ENCODE measurements at places on chromosomes 11 and 22.
A peak's percentile ranks its signal among the peaks of the same experiment; 100 is the strongest.

DNA sequence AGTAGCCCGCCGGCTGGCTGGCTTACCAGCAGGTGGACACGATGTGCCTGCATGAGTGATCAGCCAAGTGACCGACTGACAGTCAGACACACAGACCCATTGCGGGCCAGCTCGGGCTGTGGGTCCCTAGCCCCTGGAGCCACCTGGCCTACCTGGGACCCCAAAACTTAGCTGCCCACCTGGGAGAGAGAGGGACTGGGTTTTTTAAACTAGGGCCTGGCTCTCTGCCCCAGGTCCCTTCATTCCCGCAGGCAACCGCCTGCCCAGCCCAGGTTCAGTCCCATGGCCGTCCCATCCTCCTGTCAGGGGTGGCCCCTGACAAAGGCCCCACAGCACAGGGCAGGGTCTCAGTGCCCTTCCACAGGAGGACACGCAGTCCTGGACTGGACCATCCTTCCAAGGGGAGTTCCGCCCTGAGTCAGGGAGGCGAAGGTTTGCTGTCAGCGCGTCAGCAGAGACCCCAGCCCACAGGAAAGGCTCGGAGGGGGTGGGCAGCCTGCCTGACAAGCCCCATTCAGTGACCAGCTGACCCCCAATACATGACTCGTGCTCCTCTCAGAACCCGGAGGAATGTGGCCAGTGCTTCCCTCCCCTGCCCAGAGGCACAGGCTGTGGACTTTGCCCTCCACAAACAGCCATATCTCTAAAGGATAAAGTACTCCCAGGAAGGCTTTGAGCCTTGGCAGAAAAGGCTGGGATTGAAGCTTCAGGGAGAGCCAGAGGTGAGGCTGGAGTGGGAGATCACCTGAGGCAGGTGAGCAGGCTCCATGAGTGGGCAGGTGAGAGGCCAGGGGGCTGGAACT is 8.4 kb downstream of the SLCO2B1 start:
- DNase-seq = no peak

- no peak for DNase-seq
These were observed 115.0 kb upstream of the ARHGAP20 start for GRCh38 chr11:110827276-110827675.

DNA sequence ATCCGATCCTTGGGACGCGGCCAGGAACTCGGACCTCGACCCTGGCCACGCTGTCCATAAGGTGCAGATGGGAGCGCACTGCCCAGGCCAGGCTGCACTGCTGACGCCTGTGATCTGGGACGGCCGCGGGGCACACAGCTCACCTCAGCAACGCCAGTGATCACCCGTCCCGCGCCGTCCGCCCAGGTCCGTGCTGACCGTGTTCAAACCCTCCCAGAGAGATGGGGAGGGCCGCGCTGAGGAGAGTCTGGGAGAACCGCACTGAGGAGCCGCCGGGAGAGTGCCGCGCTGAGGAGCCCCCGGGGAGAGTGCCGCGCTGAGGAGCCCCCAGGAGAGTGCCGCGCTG is 636 bp downstream of the KCNQ1OT1 start:
- DNase-seq = no peak

- no peak for DNase-seq
These were observed 45.6 kb upstream of the PLET1 start for GRCh38 chr11:112306230-112306629.

- no peak for DNase-seq
These were observed 70.3 kb downstream of the KIRREL3 start for GRCh38 chr11:126930091-126930841.

DNA sequence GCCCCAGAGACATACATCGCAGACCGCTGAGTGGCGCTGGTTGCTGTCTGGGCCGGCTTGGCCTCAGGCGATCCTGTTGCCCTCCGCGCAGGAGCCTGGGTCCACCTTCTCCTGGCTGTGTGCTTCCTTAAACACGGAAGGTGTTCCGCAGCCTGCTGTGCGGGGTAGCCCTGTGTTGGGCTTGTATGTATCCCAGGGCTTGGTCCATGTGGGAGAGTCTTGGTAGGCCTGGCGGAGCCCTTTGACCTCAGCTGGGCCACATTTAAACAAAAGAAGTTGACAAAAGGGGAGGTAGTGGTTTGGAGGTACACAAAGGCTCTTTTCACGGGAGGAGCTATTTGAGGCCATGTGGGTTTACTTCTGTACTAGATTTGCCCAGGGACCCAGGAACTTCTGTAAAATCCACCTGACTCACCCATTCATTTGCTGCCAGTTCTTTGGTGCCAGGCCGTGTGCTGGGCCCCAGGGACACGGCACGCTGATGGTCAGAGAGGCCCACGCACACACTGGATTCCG is 11.0 kb upstream of the GRAMD4 start:
- no peak for DNase-seq

GRCh38 chr11:33687733-33688479 is 12.7 kb downstream of the C11orf91 start:
- peak; percentile 84 for DNase-seq

DNA sequence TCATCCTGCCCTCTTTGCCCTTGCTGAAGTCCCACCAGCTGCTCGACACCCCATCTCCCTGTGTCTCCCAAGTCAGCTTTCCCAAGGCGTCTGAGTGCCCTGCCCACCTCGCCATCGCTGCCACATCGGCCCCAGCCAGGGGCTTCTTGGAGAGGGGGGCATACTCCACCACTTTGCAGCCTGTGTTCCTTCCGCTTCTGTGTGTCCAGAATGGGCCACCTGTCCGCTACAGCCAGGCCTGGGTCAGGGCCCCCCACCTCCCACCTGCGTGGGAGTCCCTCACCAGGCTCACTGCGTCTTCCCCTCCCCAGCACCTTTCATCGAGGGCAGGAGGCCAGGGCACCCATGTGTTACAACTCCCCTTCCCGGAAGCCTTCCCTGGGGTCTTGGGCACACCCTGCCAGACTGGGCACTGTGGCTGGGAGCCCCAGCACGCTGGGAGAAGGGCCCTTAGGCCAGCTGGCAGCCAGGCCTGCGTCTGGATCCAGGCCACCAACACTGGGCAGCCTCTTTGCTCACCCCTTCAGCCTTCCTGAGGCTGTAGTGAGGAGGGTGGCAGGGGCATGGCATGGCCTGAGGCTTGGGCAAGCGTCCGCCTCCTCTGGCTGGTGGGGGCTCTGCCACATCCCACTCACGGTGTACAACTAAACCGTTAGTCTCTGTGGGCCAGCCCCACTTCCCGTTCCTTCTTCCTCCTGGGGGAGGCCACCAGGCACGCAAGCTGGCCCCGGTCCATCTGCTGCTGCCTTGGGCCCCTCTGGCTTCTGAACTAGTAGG is 13.4 kb downstream of the CPT1A start:
- no peak for DNase-seq

GRCh38 chr11:94139416-94139815 is 10.8 kb downstream of the PANX1 start:
- DNase-seq = no peak

- no peak for DNase-seq
These were observed 80.1 kb downstream of the IGLL1 start for GRCh38 chr22:23499845-23500500.

GRCh38 chr11:357582-357981 is 11.7 kb upstream of the B4GALNT4 start:
- no peak for DNase-seq

- DNase-seq = no peak
These were observed 89.8 kb upstream of the PARVA start for GRCh38 chr11:12287374-12288211.

DNA sequence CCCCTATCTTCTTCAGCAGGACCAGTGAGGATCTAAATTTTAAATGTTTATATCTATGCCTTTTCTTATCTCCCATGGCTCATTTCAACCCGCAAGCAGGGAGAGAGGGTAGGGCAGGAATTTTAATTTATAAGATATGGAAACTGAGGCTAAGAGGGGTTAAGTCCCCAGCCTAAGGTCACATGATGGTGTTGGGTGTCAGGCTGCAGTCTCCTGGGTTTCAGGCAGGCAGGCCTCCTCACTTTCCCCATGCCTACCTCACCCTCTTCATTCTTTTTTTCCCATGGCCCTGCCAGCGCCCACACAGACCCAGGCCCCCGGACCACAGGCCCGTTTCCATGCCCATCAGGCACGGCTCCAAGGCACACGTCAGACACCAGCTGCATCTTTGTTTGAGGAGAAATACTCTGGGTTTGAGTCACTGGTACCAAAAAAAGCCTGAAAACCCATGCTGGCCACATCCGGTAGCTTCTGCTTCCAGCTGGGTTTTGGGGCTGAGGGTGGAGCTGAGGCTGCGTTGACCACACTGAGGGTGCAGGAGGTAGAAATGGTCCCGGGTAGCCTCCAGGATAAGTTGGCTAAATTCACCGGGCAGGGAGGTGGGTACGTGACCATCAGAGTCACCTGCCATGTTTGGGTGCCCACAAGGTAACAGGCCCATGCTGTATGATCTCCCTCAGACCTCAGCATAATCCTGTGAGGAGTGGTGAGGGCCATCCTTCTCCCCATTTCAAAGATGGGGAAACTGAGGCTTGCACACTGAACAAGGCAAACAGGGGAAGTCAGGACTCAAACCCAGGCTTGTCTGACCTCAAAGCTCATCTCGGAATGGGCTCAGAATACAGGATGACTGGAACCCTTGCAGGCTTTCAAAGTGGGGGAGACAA is 7.5 kb downstream of the CRYBB1 start:
- DNase-seq = no peak

GRCh38 chr11:19672586-19673206 is 39.9 kb upstream of the NAV2 start:
- DNase-seq = no peak

DNA sequence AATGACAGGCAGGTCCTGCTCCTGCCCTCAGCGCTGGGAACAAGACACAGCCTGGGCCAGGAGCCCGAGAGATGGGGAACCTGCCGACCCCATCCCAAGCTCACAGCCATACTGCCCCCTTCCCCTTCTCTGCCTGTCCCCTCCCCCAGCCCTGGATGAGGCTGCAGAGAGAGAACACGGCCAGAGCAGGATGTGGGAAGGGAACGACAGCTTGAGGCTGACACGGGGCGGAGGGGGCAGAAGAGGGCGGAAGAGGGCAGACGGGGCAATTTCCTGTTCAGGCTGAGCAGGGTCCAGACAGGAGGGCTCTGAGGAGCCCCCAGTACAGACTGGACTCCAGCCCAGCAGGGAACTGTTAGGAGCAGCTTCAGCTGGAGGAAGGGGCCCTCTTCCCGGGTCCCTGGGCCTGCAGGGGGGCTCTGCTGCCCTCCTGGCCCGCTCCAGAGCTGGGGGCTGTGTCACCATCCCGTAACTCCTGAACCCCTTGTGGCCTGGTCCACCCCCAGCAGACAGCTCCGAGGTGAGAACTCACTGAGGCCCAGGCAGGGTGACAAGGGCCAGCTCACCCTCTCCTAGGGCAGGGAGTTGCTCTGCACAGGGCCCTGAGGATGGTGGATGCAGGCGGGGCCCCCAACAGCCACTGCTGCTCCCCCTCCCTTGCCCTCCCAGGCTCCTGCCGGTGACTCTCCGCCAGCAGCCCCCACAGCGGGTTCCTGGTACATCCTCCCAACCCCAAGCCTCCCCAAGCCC is 5.7 kb downstream of the CTSD start:
- DNase-seq = no peak

DNA sequence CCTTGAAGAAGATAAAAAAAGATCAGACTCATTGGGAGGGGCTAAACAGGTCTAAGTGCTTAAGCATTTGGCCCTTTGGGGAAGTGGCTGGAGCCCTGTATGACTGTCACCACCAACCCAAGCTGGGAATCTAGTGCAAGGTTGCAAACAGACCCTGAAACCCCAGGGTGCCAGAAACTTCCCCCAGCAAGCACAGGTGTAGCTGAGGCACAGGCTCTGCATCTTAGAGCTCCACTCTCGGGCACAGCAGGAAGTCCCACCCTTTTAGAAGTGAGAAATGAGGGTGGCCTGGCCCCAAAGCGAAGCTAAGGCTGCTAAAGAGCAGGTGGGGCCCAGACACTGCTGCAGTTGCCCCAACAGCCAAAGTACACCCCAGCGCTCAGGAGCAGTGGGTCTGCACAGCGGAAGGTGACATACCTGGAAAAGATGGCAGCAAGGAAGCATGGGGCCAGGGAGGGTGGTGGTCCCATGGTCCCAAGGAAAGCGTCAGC is 5.8 kb upstream of the KDM2A start:
- no peak for DNase-seq

- no peak for DNase-seq
These were observed 11.3 kb upstream of the NELL1 start for GRCh38 chr11:20658135-20658534.

GRCh38 chr11:66868082-66868725 is 11.3 kb downstream of the LRFN4 start:
- DNase-seq = no peak

DNA sequence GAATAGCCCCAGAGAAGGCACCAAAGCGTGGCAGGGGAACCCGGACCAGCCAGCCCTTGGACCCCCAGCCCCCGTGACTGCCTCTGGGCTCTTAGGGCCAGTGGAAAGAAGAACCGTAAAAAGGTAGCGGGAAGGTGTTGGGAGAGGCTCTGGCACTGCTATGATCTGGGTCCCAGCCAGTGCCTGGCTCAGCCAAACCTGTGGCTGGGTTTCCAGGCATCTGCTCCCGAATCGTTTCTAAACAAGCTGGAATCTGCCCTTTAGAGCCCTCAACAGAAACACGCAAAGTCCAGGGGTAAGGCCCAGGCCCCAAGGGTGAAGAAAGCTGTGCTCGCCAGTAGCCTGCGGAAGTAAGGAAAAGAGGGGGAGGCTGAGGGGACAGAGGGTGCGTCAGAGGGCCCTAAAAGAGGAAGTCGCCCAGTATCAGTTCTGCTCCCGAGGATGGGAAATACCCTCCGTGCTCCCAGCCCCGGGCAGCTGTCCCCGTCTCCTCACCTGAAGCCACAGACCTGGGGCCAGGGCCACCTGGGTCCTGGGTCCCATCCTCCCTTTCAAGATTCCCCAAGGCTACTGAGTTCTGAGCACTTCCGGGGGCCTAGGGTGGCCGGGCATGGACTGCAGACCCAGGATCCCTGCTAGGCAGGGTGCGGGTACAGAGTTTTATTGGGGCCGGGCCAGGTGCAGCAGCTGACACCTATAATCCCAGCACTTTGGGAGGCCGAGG is 24.7 kb downstream of the IL10RA start:
- DNase-seq = no peak

DNA sequence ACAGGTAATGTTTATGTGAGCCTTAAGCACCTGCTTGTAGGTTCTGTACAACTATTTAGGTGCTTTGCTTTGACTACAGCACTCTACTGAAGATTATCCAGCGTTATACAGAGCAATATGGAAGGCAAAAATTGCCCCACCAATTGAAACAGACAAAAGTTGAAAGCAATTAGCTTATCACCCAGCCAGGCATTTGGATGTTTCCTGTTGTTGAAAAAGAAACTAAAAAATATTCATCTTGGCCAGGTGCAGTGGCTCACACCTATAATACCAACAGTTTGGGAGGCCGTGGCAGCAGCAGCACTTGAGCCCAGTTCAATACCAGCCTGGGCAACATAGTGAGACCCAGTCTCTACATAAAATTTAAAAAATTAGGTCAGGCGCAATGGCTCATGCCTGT is 18.5 kb downstream of the ATL3 start:
- no peak for DNase-seq

- DNase-seq = no peak
These were observed 70.8 kb downstream of the LIF start for GRCh38 chr22:30175690-30176288.

- no peak for DNase-seq
These were observed 612.6 kb downstream of the TBC1D22A start for GRCh38 chr22:47374901-47375575.

GRCh38 chr11:124867700-124868099 is 2.5 kb downstream of the ROBO3 start:
- DNase-seq = no peak
